ENCODE measurements at places on chromosomes 13 and 19.

DNA sequence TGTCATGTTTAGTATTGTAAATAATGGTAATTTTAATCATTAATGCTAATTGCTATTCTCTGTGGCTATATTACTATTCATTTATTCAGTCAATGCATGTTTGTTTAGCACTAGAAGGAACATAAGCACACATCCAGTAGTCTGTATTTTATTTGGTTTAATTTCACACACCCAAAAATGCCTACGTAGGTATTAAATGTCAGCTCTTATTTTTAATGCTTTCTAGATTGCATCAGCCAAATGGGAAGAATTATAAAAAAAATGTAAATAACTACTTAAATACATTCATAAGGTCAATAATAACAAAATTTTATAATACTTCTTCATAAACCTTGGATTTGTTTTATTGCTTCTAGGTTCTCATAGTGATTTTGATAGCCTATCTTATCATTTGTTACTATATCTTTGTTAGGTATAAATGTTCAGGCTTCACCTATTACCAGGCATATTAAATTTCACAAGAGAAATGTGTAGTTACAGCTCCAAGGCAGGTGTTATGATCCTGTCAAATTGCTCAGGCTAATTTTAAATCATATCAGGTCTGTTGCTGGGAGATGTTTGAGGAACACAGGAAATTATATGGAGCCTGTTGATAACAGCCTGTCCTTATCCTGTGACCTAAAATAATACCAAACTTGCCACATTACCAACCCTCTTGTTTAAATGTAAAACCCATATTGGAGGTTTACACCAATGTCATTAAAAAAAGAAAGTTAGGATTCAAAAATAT is 34.4 kb downstream of the ITGBL1 start:
- no peak overlapping the region for H3K4me3 ChIP-seq
- no peaks in the 10 kb centered on the region for H3K27me3 ChIP-seq
- no peak for DNase-seq
- H3K36me3 ChIP-seq = no peaks in the 10 kb centered on the region
- no peaks in the 10 kb centered on the region for H3K4me1 ChIP-seq
- H3K27ac ChIP-seq = no peak overlapping the region

GRCh38 chr19:32397671-32398101 is 7.9 kb upstream of the DPY19L3 start:
- peaks cover 14% of the 10 kb centered on the region for H3K36me3 ChIP-seq
- no peaks in the 10 kb centered on the region for H3K27me3 ChIP-seq
- no peak overlapping the region for H3K4me3 ChIP-seq
- H3K27ac ChIP-seq = no peak overlapping the region
- H3K4me1 ChIP-seq = peaks cover 12% of the 10 kb centered on the region

GRCh38 chr19:41882568-41883462 is at the start of gene ARHGEF1:
ARHGEF1 (plus strand) TSS chr19:41883184; CDS start chr19:41888083, 4,899 bp downstream.
- peak within 1 kb of the TSS; percentile 87 for H3K4me3 ChIP-seq
- DNase-seq = peak; percentile 73
- H3K4me1 ChIP-seq = peaks cover 52% of the 10 kb centered on the region
- H3K27ac ChIP-seq = peak within 1 kb of the TSS; percentile 96

GRCh38 chr13:76707360-76707759 is 178.8 kb downstream of the KCTD12 start:
- DNase-seq = no peak
- H3K27ac ChIP-seq = no peak overlapping the region
- no peaks in the 10 kb centered on the region for H3K36me3 ChIP-seq

DNA sequence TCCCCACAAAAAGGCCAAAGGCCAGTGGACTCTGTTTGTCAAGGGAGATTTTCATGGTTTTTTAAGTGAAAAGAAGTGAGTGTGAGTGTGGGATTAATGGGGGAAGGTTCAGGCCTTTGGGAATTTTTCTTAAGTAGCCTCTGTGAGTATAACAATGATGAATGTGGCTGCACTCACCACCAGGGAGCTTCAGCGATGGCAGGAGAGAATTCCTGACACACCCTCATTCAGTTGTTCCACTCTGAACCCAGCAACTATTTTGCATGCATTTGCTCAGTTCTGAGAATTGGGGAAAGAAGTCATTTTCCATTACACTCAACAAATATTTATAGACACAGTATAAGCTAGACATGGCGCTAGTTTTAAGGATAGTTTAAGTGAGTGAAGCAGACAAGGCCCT is 117.9 kb downstream of the CCNA1 start:
- no peak for DNase-seq
- H3K4me3 ChIP-seq = no peak overlapping the region
- peaks cover 2% of the 10 kb centered on the region for H3K27me3 ChIP-seq
- no peaks in the 10 kb centered on the region for H3K4me1 ChIP-seq
- H3K27ac ChIP-seq = no peak overlapping the region
